ENCODE measurements at places on chromosomes 3 and 15. TPM values are rescaled to one million over a fixed set of nuclear protein-coding genes. Genes with fewer than 3 reads are reported as not detected.

The SAMMSON gene
- total RNA-seq, result not detected

The CSPG4 gene
- 4.5 TPM for total RNA-seq

The CFAP100 gene
- total RNA-seq, result 3.7 TPM

The NDN gene
- 97.0 TPM for total RNA-seq

The CIP2A gene
- total RNA-seq, result 26.1 TPM

The TNFSF10 gene
- total RNA-seq, result 2.9 TPM

The UBAP1L gene
- 2.0 TPM for total RNA-seq

The PLSCR5 gene
- under 0.01 TPM for total RNA-seq

DNA sequence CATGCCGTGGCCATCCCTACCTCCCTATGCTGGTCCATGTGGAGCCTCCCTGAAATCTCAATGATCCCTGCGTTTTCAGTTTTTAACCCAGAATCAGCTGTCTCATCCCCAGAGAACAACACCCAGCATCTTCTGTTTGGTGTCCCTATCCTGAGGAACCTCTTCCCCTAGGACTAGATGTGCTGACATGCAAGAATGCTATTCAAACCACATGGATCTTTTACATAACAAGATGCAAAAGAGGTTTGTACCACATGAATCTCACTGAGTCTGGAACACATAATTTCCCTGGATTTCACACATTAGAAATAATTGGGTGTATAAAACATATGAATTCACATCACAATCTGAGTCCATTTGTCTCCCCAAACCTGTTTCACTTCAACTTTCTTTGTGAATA, 174.6 kb upstream of the NECTIN3 start:
- no peak for DNase-seq

DNA sequence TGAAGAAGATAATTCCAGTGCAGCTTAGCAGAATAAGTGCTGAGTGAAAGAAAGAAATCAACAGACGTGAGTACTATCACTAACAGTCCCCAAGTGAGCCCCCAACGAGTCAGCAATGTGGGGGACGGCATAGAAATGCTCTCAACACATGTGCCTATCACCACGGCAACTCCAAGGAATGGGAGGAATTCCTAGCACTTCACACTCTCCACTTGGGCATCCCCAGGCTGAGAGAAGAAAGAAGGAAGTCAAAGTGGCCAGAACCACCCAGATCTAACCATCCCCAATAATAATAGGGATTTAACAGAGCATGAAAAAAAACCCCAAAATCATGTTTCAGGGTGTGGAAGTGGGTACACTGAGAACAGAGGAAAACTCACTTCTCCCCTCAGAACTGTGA, 29.3 kb upstream of the CPNE4 start:
- no peak for DNase-seq

DNA sequence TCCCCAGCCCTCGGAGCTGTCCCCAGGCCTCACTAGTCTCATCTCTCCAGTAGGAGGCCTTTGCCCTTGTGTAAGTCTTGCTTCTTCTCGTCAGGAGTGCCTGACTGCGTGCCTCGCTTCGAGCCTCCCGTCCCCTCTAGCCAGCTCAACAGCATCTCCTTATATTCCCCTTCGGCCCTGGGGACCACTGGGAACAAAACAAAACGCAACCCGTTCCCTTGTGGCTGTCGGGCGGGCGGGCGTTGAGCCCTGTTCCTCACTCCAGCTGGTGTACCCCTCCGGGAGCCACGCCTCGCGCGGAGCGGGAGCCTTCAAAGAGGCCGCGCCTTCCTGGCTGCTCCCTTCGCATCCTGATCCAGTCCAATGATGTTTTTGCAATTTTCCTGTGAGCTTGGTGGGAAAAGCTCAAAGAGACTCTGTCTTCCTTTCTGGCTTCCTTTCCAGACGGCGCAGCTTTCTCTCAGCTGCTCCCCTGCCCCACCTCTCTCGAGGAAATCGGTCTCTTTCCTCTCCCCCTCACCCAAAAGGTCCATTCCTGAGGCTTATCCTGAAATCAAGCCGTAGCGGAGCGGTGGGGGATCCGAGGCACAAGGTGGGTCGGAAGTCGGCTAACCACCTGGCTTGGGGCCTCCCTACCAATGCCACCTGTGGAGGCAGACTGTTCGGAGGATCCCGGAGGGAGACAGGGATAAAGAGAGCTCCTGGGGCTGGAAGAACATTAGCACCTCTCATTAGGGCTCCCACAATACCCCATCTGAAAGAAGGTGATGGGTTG, 33.4 kb upstream of the SRP14 start:
- no peak for DNase-seq

- DNase-seq, result no peak
Measured at GRCh38 chr15:37929238-37929637, 5.2 kb upstream of the TMCO5A start.

DNA sequence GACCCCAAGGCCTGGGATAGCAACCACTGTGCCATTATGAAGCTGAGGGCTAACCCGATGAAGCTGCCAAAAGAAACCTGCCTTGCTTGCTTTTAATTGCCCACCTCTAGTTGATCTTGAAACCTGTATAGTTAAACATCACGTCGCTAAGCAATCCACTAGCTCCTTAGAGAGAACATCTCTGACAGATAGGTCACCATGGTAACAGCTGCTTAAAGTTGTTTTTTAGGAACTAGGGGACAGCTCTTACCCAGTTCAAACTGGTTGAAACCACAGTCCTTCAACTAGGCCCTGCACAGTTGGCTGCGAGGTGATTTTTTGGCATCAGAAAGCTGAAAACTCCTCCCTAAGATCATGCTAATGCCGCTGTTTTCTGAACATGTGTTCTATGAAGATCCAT, 135.7 kb downstream of the EBLN2 start:
- DNase-seq, result no peak

- DNase-seq, result no peak
Measured at GRCh38 chr3:100225883-100226282, 34.9 kb upstream of the TBC1D23 start.

- no peak for DNase-seq
Measured at GRCh38 chr3:108755686-108756085, 1.5 kb downstream of the RETNLB start.

DNA sequence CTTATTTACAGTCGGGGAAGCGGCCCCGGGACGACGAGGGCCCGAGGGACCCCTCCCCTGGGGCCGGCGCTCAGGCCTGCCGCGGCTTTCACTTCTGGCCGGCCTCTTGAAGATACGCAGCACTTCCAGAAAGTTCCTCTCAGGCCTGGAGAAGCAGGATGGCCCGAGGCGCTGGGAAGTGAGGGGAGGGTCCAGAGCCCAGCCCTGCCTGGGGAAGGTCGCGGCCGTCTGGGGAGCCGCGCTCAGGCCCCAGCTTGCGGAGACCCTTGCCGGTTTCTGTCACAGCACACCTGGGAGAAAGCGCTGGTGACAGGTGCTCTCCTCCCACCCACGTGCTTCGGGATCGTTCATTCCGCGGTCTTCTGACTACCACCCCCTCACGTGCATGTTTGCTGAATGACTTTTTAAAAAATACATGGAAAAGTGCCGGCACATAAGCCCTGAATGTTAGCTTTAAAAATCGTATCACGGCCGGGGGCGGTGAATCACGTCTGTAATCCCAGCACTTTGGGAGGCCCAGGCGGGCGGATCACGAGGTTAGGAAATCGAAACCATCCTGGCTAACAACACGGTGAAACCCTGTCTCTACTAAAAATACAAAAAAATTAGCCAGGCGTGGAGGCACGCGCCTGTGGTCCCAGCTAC, 727 bp upstream of the TM2D3 start:
- DNase-seq, result no peak

DNA sequence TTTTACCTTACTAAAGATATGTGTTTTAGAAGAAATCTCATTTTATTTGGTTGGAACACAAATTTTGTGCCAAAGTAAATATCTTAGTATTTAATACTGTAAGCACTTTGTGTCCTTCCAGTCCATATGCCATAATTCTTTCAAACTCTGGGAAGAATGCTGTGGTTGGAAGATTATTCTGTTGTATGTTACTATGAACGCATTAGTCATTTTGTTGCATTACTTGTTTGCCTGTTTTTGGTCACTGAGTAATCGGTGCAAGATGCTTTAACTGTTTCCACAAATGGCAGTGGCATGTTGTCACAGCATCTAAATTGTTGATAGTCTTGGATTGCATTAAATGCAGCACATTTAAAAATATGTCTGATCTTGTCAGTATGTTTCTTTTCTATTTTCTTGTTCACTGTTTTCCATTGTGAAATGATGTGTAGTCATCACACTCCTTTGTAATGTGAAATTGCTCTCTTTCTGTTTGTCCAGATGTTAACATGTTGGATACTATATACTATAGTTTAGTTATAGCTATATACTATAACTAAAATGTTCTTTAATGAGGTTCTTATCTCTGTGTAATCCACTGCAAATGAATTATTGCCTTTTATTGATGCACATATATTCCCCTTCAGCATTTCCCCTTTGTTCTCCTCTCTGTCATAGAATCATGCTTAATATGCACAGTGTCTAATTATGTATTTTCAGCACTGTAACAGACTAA, 89.9 kb upstream of the FLNB start:
- DNase-seq, result no peak

DNA sequence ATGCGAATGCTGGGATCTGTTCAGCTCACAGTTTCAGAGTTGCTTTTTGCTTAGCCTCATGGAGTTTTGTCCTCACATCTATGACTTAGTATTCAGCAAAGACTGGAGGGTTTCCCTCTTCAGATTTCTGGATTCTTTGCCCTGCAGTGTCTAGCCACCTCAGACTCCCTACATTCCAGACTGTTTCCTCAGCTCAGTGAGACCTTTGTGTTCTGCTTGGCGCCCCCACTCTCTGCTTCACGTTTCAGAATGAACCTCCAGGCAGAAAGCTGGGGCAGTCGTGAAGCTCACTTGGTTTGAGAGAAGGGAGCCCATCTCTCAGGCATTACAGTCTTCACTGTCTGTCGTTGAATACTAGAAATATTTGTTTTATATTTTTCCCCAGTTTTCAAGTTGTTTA, 118.1 kb downstream of the CACNA1D start:
- DNase-seq, result no peak

GRCh38 chr15:72866182-72866581, 82.6 kb upstream of the ADPGK start:
- no peak for DNase-seq

DNA sequence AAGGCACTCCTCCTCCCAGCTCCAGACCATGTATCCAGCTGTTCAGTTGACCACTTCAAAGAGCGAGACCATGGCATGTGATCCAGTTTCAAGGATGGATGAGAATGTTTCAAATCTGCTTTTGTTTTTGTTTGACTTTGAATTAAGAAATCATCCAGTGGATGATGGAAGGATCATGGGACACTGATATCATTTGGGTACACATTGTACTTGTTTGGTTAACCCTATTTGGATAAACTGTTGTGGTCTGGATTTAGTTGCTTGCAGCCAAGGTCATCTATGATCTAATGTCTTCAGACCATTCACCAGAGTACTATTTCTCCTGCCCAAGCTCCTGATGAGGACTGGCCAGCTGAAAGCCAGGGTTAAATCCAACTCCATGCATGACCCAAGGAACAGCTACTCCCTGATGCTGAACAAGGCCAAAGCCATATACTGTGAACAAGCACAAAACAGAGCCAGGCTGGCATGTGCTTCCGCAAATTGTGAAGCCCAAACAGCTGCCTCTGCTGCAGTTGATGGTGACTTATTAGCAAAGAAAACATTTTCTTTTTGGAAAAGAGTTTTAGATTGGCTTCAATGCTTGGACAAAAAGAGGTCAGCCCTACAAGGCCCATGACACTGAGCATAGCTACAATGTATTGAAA, 5.2 kb upstream of the ADAMTS17 start:
- no peak for DNase-seq

DNA sequence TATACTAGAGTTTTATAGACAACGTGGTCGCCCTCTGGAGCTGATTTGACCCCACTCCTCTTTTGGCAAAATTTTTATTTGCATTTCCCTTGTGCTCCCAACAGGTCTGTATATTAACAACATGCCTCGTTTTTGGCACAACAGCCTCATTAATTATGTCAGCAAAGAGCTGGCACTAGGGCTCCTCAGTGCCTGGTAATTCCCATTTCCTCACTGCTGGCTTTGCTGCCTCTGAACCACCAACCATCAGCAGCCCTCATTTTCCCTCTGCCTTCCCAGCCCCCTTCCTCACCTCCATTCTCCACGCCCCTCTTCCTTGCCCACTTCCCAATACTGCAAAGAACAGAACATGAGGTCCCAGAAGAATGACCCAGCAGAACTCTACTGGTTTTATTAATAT, 204.8 kb downstream of the ABHD5 start:
- no peak for DNase-seq

GRCh38 chr3:64160000-64160695, 65.1 kb downstream of the PRICKLE2 start:
- DNase-seq, result no peak

- no peak for DNase-seq
Measured at GRCh38 chr3:30006111-30006510, 600.3 kb upstream of the TGFBR2 start.

DNA sequence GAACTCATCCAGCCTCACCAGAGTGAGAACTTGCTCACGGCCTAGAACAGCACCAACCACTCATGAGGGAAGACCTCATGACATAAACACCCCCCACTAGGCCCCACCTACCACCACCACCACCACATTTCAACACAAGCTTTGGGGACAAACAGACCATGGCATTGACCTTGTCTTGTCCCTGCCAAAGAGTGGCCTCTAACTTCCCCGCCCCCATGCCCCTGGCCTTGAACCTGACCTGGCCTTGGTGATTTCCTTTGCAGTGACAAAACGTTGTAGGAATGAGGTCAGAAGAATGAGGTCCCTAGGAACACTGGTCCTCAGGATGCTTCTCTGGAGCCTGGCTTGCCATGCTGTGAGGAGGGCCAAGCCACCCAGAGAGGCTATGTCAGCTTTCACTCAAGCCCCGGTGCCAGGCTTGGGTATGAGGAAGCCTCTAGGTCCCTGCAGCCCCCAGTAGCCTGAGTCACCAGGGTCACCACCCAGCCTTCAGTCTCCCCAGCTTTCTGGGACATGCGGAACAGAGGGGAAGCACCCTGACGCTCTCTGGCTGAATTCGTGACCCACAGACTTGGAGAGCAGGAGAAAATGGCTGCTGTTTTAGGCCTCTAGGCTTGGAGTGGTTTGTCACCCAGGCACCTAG, 57.9 kb downstream of the TPRA1 start:
- DNase-seq, result no peak

DNA sequence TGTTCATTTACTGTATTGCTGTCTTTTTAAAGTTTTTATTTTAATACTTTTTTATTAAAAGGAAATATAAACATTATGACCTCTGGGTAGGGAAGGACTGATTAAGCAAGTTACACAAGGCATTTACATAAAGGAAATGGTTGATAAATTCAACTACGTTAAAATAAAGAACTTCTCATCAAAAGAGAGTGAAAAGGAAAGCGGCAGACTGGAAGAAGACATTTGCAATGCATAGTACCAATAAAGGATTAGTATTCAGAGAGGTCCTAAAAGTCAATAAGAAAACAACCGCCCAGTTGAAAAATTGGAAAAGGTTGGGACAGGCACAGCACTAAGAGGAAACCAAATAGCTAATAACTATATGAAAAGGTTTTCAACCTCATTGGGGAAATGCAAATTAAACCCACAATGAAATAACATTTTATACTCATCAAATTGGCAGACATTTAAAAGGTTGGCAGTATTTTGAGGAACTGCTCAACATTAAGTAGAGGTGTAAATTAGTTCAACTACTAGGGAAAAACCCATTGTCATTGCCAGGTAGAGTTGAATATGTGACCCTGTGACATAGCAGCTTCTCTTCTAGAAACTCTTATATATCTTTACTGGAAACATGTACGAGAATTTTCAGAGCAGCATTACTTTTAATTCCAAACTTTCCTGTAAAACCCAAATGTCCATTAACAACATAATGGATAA, 9.5 kb downstream of the PDE8A start:
- DNase-seq, result no peak

- DNase-seq, result no peak
Measured at GRCh38 chr3:195777975-195778374, 33.8 kb downstream of the MUC4 start.

GRCh38 chr3:126354776-126355175, 2.4 kb downstream of the KLF15 start:
- DNase-seq, result no peak
